Thoracic aorta (tissue), 2 donors: ENCODE measurements at places on chromosomes 2 and 18. TPM values are rescaled to one million over a fixed set of nuclear protein-coding genes. Genes with fewer than 3 reads are reported as not detected.
A peak's percentile ranks its signal among the peaks of the same experiment; 100 is the strongest.

Gene GPR45
- total RNA-seq: not detected

- no peak overlapping the region for H3K27ac ChIP-seq
- H3K27me3 ChIP-seq: no peaks in the 10 kb centered on the region
- no peak overlapping the region for H3K4me3 ChIP-seq
- DNase-seq: no peak
- no peaks in the 10 kb centered on the region for H3K36me3 ChIP-seq
- H3K4me1 ChIP-seq: no peaks in the 10 kb centered on the region
Measured at GRCh38 chr2:10159581-10160131, 37.1 kb downstream of the RRM2 start.

DNA sequence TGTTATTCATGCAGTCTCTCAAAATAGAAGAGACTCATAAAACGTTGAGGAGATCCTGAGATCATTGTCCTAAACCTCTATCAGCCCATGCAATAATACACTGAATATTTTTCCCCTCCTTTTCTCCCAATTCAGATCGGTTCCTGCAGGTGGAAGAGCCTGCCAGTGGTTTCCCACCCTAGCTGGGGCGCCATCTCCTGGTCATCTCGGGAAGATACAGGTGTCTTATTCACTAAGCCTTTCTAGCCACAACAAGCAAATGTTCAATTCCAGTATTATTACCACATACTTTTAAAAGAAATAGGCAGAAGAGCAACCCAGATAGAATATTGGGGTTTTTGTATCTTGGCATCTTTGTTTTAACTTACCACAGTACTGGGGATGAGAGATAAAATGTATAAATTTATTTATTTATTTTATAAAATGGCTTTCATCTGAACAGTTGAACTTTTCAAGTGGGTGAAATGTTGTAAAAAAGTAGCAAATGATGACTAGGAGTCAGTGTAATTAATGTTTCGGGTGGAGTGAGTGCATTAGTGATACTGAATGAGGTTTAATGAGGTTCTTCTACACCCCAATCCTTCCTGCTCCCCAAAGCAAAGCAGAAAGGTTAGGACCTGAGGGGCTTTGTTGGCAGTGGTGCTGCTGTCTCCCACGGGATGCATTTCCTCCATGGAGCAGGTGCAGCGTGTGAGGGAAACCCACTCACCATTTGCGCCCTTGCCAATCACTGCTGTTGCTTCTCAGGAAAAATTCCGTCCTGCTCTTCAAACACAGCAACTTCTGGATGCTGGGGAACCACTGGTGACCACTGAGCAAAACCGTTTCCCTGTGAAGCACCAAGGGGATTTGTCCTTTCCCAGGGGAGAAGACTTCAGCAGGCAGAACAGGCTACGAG is 147.1 kb upstream of the FHL2 start:
- H3K4me3 ChIP-seq: no peak overlapping the region
- no peaks in the 10 kb centered on the region for H3K4me1 ChIP-seq
- no peaks in the 10 kb centered on the region for H3K36me3 ChIP-seq
- no peak for DNase-seq

Gene PLEKHM3
- 21.8 TPM for total RNA-seq

- H3K4me3 ChIP-seq: peak within 1 kb of the TSS; percentile 80
- H3K27ac ChIP-seq: peak within 1 kb of the TSS; percentile 81
- no peaks in the 10 kb centered on the region for H3K4me1 ChIP-seq
- no peaks in the 10 kb centered on the region for H3K36me3 ChIP-seq
Measured at GRCh38 chr2:33476131-33476792, at the start of gene RASGRP3. Gene RASGRP3 (plus strand): TSS chr2:33476649. CDS start chr2:33515137, 38,488 bp downstream.
